ENCODE measurements at places on chromosomes 6 and 20.

- no peak for ATAC-seq
Measured at GRCh38 chr20:21515300-21516179, 1.7 kb upstream of the NKX2-2 start.

GRCh38 chr20:57417830-57418780, 26.9 kb downstream of the RBM38 start:
- ATAC-seq: no peak

DNA sequence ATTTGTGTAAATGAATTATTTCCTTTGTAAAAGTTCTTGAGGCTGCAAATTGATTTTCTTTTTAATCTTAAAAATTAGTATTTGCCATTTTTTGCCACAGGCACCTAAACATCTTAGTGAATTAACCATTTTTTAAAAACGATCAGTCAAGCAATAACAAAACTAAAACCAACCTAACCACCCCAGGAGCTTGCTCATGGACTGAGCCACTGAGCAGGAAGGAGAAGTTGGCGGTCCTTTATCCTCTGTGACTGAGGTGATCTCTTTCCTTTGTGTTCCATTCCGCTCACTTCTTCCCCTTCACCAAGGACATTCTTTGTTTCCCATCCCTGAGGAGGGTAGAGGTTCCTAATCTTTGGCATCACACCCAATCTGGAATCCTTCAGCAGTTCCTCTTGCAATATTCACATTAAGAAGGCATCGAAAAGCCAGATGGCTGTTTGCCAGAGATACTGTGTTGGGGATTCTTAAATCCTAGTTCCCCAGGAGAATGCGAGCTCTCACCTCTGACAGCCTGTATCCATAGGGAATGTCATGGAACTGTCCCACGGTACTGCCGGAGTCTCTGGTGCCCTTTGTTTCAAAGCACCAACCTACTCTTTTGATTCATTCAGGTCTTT, 30.5 kb downstream of the RPRD1B start:
- no peak for ATAC-seq

- ATAC-seq: peak; percentile 32
Measured at GRCh38 chr6:11374036-11375010, 141.9 kb upstream of the NEDD9 start.

- peak; percentile 31 for ATAC-seq
Measured at GRCh38 chr6:26420688-26421171, 18.7 kb downstream of the BTN3A1 start.

- no peak for ATAC-seq
Measured at GRCh38 chr6:149102324-149102723, 215.2 kb upstream of the TAB2 start.

Data from gastroesophageal sphincter (tissue), 4 donors.